ENCODE measurements at places on chromosomes 11 and 22.

GRCh38 chr11:46976182-46976854, 39.8 kb downstream of the CSTPP1 start:
- DNase-seq, result no peak

DNA sequence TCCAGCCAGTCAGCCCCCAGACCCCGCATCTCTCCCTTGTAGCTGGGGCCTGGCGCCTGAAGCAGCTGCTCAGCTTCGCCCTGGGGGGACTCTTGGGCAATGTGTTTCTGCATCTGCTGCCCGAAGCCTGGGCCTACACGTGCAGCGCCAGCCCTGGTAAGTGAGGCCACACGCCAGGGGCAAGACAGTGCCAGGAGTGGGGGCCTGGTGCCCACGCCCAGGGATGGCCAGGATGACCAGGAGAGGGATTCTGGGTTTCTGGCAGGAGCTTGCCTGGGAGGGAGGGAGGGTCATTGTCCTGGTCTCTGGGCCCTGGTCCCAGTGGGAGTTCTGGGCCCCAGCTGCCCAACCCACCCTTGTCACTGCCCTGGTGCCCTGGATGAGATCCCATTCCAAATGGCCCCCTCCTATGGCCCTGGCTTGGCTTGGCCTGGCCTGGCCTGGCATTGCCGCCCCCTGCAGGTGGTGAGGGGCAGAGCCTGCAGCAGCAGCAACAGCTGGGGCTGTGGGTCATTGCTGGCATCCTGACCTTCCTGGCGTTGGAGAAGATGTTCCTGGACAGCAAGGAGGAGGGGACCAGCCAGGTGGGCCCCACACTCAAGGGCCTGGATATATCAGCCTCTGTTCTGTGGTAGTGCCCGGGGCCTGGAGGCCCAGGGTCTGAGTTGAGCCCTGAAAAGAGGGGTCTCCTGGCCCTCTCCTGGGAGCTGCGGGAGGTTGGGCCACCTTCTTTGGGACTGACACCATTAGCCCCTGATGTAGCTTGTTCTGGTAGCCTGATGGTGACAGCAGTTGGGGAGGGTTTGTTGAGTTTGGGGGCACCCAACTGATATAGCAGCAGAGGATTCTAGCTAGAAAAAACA, 3.7 kb downstream of the SLC39A13 start:
- peak; percentile 51 for DNase-seq

DNA sequence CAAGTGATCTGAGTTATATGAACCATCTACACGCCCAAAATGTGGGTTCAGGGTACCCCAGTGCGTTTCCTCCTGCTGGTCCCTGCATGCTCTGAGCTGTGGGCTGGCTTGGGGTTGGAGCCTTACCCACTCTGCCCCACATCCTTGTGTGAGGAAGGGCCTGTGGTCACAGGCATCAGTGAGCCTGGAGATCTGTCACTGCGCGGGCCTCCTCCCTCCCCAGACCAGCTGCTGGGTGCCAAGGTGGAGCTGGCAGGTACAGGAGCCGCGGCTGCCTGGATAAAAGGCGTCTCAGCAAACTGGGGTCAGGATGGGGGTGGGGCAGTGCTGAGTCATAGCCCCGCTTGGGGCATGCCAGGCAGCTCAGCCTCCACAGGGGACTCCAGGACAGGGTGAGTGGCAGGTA, 17.9 kb downstream of the GNAZ start:
- no peak for DNase-seq

DNA sequence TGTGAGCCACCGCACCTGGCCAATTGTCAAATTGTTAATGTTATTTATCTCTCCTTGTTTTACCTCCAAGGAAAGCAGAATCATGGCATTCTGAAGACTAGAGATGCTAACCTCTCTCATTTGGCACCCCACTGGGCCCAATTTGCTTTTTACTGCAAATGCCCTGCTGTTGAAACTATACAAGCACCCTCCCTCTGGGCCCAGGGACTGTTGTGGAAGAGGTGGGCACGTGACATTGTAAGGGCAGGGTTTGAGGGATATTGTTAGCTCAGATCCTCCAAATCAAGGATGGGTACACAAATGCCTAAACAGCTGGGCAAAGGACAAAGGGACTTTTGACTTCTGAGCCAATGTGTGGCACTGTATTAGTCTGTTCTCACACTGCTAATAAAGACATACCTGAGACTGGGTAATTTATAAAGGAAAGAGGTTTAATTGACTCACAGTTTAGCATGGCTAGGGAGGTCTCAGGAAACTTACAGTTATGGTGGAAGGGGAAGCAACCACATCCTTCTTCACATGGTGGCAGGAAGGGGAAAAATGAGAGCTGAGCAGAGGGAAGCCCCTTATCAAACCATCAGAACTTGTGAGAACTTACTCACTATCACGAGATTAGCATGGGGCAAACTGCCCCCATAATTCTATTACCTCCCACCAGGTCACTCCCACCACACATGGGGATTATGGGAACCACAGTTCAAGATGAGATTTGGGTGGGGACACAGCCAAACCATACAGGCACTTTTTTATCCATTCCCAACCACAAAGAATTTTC, 6.5 kb upstream of the ALDH3B2 start:
- no peak for DNase-seq

DNA sequence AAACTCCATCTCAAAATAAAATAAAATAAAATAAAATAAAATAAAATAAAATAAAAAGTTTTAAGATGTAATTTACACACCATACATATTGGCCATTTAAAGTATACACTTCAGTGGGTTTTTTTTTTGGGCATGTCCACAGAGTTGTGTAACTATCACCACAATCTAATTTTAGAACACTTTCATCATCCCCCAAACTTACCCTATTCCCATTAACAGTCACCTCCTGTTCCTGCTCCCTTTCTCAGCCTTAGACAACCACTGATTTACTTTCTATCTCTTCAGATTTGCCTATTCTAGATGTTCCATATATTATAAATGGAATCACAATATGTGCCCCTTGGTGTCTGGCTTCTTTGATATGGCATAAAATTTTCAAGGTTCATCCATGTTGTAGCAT, 4.6 kb upstream of the ACER3 start:
- no peak for DNase-seq

DNA sequence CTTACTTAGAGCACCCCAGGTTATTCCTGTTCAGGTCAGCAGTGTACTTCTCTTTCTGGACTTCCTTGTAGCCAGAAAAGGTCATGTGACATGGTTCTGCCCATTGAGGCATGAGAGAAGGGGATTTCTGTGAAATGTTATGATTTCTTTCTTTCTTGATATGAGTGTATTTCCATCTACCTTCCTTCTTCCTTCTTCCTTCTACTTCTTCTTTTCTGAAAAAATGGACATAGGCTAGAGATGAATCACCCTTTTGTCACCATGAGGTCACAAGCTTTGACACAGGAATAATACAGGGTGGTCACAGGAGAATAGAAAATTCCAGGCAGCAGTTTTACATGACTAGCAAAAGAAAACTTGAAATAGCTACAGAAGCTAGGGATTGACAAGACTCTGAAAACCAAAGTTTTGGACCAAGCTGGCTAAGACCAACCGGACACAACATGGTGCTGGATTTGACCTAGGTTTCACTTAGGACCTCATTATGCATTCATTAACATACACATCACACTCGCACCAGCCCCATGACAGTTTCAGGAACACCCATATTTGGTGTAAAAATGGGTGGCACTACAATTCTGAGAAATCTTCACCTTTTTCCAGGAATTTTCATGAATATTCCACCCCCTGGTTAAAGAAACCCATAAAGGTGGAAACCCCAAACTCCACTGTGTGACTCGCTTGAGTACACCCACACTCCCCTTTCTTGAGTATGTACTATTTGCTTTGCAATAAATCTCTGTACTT, 21.2 kb upstream of the MAP6 start:
- DNase-seq, result no peak

- no peak for DNase-seq
Observed at GRCh38 chr11:116226731-116227130, 546.1 kb downstream of the BUD13 start.

DNA sequence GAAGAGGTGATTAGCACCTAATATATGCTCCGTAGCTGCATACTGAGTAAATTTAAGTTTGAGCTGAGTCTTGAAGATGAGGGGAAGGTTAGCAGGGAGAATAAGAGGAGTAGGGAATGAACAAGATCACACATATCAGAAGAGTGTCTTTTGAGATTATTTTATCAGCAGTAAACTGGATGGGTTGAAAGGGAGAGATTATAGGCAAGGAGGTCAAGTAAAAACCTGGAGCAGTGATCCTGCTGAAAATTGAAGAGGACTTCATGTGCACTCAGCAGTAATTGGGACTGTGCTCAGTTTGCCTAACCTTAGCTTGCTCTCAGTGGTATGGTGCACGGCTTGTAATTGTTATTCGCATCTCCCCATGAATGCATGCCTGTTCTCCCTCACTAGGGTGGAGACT, 79.5 kb upstream of the PICALM start:
- no peak for DNase-seq

GRCh38 chr22:49678842-49679170, 148.9 kb downstream of the BRD1 start:
- no peak for DNase-seq

DNA sequence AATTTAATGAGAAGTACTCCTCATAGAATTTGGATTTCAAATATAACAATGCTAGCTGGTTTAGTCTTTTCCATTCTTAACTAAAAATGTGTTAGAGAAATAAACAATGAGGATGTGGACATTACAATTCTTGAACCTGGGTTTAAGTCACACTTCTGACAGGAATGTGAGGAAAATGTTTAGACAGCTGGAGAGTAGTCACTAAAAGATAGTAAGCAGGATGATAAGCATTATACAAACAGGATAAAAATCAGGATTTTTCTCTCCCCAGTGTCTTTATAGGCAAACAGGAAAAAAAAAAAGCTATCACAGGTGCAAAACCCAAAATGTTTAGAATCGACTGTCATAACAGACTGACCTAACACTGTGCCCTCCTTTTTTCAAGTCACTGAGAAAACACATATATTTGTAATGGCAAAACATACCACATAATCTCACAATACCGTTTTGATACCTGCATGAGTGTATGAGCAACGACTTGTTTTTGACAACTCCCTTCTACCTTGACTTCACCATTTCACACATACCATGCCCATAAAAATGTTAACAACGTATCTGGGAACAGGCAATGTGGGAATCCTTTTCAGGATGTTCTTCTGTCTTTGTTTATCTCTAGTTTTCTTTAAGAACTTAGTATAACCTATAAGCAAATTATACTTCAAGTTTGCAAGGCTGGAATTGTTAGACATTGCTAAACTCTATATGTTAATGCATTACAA, 242.0 kb downstream of the SBF2 start:
- DNase-seq, result no peak

- DNase-seq, result no peak
Observed at GRCh38 chr11:844693-845644, 2.3 kb downstream of the TSPAN4 start.

DNA sequence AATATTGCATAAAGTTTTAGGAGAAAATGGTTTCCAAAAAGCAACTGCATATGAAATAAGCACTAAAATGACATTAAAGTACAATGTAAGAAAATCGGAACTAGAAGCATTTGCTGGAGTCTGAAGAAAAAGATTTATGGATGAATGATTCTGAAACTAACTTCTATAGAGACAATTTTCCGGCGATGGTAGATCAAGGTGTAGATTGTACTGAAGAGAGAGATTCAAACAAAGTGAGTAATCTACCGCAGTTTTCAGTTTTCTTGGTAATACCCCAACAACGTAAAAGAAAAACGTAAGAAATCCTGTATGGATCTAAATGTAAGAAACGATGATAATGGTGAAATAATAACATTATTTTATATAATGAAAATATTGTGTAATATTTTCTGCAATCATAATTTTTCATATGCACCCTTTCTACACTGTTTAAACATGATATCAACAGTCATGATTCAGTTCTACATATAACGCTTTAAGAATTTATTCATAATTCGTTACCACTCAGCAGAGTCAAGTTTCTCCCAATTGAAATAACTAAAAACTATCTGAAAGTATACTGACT, 1.8 kb upstream of the CDPF1 start:
- DNase-seq, result no peak

DNA sequence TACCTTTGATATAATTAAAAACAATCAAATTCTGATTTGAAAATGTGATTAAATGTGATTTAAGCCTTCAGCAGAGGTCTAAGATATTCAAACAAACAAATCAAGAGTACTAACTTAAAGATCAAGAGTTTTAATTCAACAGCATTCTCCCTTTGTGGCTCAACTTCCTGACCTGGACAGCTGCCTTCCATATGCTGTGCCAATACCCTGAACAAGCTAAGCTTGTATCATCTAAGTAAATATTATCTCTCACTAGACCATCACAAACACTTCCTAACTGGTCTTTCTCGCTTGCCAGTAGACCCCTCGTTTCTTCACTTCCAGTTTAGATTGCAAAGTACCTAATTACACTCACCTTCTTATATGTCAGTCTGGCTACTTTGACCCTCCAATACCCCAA, 35.9 kb upstream of the P4HA3 start:
- DNase-seq, result no peak

GRCh38 chr11:60937144-60937527, 12.9 kb downstream of the TMEM132A start:
- DNase-seq, result no peak

GRCh38 chr11:118401880-118402590, 629 bp downstream of the ATP5MG start:
- DNase-seq, result no peak

- DNase-seq, result no peak
Observed at GRCh38 chr11:115279813-115280761, 224.1 kb downstream of the CADM1 start.

DNA sequence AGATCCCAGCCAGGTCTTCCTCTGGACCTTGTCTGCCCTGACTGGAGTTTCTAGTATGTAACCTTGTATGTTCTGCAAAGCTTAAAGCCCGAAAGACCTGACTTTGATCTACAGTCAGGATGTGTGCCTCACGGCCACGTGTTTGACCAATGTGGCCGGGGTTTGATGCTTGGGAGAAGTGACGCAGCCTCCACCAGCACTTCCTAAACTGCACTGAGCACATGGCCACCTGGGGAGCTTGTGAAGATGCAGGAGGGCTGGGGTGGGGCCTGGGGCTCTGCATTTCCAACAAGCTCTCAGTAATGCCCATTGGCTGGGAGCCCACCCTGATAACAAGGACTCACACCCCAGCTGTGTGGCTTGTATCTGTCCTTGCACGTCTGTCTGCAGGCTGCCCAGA, 53.2 kb downstream of the NAT10 start:
- DNase-seq, result no peak

- no peak for DNase-seq
Observed at GRCh38 chr11:11476971-11477645, 124.1 kb upstream of the CSNK2A3 start.

- no peak for DNase-seq
Observed at GRCh38 chr11:12680246-12680939, 6.2 kb downstream of the TEAD1 start.

GRCh38 chr22:32920734-32921133, 119.2 kb downstream of the TIMP3 start:
- no peak for DNase-seq

- no peak for DNase-seq
Observed at GRCh38 chr11:4763096-4763495, 6.6 kb downstream of the OR51F1 start.
